ENCODE measurements at places on chromosomes 11 and 22.

DNA sequence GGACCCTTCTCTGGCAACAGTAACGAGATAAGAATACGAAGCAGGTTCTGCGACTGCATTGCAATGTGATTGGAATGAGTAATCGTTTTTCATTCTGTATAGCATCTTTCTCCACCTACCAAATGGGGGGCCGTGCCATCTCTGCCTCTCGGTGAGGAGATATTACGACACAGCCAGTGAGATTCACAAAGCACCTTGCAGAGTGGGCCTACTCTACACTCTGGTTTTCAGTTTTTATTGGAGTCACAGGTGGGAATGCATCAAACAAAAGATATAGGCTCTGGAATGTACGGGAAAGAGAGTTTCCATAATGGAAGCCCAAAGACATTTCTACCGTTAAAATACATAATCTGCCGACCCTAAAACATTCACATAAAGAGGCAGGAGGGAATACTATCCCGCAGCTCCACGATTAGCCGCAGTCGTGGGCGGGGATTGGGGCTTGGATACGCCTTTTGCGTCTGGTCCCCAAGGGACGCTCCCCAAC lies 423 bp upstream of the RTN3 start:
- DNase-seq: no peak

DNA sequence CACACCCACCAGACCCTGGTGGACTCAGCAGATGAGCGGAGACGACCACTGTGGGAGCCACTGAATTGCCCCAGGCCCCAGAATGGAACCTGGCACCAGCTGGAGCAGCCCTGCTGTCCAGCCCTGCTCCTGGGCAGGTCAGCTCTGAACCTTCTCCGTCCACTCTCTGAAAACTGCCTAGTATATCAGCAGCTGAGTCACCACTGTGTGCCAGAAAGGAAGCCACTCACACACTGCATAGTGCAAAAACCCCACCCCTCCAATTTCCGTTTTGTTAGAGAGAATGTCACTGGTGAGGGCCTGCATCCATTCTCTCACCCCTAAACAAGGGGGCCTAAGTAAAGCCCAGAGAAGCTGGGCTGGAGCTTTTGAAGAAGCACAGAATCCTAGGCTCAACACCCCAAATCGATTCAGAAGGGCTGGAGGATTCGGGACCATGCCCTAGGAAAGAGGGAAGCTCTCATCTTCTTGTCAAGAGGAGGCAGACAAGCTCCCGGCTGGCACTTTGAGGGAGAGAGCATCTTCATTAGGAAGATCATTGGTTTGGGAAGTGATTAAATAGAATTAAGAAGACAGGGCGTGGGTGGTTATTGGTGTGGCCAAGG lies 44.5 kb downstream of the GALNT18 start:
- DNase-seq: no peak

GRCh38 chr22:42984397-42984796 lies 30.6 kb downstream of the PACSIN2 start:
- DNase-seq: no peak

DNA sequence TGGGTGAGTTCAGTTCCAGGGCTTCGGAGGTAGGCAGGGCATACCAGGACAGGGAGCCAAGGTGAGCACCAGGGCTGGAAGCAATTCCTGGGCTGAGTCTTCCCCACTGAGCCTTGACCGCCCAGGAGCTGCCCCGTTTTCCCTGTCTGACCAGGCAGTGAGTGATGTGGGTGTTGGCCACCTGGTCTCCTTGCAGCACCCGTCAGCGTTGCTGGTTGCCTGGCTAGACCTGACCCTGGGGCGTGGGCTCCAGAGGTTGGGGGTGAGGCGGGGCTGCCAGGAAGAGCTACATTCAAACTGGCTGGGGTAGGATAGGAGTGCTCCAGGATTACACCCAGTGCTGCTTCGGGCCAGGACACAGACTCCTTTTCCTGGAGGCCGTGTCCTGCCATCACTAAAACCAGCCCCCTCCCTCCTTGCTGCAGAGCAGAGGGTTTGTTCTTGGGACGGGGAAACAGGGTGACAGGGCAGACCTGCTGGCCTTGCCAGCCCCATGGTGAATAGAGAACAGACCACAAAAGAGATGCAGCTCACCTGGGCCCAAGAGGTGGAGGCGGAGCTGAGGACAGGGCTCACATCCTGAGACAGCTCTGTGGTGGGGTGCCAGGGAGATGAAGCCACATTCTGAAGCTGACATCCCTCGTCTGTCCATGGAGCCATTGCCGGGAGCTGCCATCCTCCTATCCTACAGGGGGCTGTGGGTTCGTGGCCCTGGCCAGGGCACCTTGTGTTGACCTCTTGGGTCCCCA lies 14.2 kb downstream of the INCENP start:
- DNase-seq: no peak

- no peak for DNase-seq
Observed at GRCh38 chr22:48578138-48579042, 1249.3 kb downstream of the BRD1 start.

- DNase-seq: no peak
Observed at GRCh38 chr11:2213890-2214526, 42.4 kb upstream of the TH start.

- DNase-seq: peak; percentile 43
Observed at GRCh38 chr11:8814209-8814922, 96.6 kb upstream of the AKIP1 start.

DNA sequence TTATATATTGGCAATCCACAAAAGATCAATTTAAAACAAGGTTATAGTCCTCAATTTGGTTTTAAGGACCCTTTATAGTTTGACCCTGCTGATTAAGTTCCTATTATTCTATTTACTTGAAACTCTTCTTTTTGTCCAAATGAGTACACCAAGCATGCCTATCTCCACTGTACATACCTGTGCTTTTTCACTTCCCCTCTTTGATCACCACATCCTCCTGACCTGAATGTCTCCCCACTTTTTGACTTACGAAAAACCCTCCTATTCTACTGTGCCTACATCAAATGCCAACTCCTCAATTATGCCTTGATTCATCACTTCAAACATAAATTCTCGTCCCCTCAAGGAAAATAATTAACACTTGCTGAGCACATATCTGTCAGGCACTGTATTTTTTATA lies 113.5 kb downstream of the SOX6 start:
- no peak for DNase-seq

DNA sequence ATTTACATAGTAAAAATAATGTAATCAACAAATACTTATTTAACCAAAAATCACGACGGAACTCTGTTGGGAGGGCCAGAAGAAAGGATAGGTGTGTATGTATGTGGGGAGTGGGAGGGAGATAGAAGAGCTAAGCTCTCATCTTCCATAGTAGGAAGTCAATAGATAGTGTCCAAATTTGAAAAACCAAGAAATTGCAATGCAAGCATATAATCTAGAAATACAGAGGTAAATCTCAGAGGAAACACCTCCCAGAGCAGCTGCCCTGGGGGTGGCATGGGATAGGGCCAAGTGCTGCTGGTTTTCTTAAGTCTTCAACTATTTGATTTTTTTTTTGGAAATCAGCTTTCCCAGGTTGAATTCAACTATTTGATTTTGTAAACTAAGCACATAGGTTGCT lies 16.9 kb downstream of the C11orf86 start:
- no peak for DNase-seq

- no peak for DNase-seq
Observed at GRCh38 chr22:23047742-23048141, 22.6 kb upstream of the GNAZ start.

- DNase-seq: peak; percentile 62
Observed at GRCh38 chr11:14075118-14076078, 112.9 kb downstream of the SPON1 start.

- DNase-seq: no peak
Observed at GRCh38 chr11:12725055-12725862, 51.0 kb downstream of the TEAD1 start.

DNA sequence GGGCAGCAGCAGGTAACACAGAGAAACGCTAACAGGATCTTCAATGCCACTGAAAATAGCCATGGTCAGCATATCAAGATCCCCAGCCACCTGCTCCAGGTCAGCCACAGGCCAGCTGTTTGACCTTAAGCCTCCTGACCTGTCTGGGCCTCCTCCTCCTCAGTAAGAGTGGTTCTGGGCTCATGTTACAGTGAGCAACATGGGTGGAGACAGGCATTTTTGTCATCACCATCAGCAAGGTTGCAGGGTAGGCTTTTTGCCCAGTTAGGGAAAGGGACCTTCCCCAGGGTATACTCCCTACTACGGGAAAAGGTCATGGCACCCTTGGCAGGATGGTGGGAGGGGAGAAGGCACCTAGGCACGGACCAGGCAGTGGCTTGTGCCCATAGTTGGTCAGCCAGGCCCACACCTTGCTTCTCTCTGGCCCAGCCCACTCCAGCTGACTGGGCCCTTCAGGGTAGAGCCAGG lies 131.8 kb upstream of the PARVA start:
- no peak for DNase-seq

- DNase-seq: no peak
Observed at GRCh38 chr11:44851496-44851895, 99.2 kb downstream of the TP53I11 start.
